ENCODE measurements at places on chromosomes 7 and 10.

GRCh38 chr10:105844241-105844640, 1203.2 kb downstream of the SORCS3 start:
- no peak for DNase-seq

- no peak for DNase-seq
Observed at GRCh38 chr10:3141351-3142005, 31.1 kb downstream of the PITRM1 start.

DNA sequence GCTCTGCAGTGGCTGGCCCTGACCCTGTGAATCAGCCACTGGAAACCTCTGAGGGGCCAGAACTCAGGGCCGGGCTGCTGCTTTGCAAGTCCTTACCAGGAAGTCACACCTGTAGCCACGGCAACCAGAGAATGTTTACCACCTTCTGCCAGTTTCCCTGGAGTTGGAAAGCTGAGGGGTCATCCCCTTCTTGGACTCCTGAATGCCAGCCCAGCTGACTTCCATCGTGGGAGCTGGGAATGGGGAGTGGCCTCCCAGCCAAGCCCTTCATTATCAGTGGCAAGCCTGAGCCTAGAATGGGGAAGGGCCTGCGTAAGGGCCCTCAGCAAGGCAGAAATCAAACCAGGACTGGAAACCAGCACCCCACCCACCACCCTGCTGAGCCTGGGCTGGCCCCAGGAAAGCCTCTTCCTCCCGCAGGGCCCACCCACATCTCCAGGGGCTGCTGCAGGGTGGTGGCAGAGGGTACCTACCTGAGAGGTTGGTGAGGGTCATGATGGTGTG, 6.5 kb upstream of the CRHR2 start:
- DNase-seq = no peak

GRCh38 chr7:38903057-38903456, 5.9 kb downstream of the VPS41 start:
- no peak for DNase-seq

DNA sequence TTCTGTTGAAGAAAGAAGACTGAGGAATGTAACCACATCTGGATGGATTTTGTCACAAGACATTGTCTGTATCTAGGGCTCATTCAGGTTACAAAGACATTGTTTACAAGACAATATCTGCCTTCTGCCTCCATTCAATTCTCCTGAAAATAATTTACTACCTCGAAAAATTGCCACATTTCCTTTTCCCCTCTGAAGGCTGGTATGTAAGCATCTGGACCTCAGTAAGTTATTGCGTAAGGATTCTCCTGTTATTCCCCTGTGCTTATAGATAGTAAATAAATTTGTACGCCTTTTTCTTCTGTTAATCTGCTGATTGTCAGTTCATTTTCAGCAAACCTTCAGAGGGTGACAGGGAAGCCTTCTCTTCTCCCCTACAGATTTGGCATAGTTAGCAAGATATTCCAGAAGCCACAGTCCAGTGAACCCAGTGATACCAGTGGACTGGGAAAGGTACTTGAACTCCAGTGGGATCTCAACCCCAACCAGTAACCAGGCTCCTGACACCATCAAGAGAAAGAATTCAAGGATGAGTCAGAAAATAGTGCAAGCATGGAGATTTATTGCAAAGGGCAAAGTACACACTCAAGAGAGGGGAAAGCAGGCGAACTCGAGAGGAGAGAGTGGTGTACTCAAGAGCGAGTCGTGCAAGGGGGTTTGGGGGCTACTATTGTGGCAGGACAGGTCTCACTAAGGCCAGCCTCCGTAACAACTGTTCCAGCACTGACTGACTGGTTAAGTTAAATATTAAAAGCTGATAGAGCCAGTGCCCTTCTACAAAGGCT, 706.9 kb upstream of the GHITM start:
- no peak for DNase-seq

DNA sequence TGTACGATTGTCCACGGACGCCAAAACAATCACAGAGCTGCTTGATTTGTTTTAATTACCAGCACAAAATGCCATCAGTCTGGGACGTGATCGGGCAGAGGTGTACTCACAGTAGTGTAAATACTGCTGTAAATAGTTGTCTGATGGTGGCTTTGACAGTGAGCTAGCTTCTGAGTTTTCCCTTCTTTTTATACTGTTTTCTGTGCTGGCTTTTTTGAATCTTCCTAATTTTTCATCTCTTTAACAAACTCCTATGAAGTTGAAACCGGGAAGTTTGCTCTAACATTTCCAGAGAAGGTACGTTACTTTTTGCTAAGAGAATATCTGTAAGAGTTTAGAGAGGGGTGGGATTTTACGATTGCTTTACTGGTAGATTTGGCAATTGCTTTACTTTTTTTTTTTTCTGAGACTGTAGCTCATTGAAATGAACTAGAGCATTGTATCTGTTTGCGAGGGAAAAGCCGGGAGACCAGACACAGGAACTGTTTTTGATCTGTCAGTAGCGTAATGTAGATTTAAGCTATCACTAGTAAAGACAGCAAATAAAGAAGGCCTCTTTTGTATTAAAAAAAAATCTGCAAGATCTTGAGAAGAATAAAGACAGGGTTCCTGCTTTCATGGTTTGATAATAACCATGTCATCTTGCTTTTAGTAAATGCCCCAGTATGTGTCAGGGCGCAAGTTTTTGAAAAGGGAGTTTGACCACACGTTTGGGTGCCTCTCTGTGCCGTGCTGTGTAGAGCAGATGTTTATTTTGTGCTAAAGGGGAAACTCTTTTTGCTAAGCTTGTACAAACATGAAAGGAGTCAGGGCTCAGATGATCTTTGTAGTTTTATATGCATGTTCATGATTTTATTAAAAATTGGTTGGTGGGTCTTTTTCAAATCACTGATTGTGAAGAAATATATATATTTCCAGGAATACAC, 712 bp downstream of the FOXP2 start:
- DNase-seq = no peak

DNA sequence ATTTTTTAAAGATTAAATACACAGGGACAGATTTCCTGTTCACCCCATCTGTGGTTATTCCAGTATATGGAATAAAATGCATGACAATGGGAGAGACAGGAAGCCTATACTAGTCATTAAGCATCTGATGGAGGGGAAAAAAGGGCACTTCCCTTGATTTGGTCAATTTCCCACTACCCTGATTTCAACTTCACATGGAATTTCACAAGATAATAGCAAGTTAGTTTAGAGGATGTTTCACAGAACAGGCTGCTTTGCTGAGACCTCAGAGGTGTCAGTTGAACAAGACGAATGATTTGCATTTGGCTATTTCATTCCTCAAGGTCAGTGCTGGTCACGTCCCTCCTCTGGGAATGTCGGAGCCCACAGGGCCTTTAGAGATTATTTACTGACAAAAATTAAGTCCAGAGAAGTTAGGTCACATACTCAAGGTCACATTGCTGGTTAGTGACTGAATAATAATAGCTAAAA, 4.7 kb upstream of the ITPRIP start:
- no peak for DNase-seq

DNA sequence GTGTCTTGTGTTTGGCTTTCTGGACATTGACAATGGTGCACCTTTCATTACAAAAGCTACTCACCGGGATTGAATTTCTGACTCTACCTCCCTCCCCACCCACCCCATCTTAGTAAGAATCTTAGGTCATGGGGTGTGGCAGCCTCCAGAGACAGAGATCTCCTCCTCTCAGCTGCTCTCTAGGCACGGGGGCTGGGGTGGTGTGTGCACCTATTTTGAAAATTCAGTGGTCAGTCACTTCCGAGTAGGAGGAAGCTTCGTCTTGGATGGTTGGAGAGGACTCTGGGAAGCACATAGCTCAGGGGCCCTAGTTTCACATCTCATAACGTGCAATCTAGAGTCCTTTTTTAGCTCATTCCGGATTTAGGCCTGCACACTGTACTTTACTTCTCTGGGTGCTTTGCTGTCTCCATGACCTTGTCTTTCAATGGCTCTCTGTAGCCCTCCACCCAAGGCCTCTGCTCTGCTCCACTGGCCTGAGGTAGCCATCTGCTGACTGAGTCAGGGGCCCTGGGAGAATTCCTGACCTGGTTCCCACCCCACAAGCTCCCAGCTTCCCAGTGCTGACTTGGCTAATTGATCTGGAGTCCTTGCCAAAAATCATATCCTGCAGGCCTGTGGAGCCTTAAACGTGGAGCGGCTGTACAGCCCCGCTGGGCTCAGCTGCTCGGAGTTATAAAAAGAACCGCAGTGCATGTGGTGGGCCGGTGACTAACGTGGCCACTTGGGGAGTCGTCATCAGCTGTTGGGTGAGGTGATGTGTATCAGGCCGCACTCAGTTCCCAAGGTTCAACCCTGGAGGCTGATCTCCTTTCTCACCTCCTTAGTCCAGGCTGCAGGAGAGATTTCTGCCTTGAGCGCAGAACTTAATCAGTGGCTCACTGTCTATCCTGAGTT, 19.3 kb upstream of the ADAMTS14 start:
- no peak for DNase-seq

DNA sequence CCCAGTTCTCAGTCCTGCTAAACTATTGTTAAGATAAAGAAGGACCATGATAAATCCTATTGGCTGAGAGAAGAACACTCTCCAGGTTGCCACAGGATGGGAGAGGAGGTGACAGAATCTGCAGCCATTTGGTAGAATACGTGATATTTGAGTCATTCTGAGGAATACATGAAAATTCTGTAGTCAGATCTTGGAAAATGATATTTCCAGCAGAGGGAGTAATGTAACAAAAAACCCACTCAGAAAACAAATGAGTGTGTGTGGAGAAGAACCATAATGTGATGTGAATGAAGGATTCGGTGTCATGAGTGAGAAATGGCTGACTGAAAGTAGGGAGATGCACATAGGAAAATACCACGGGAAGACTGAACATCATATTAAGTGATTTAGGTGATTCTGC, 128.5 kb upstream of the PFKP start:
- DNase-seq = no peak

- peak; percentile 81 for DNase-seq
Observed at GRCh38 chr7:37198906-37199485, 249.7 kb downstream of the ELMO1 start.

- no peak for DNase-seq
Observed at GRCh38 chr7:26469188-26469587, 177.5 kb downstream of the SNX10 start.

- DNase-seq = no peak
Observed at GRCh38 chr7:151503902-151504714, 15.6 kb downstream of the RHEB start.

DNA sequence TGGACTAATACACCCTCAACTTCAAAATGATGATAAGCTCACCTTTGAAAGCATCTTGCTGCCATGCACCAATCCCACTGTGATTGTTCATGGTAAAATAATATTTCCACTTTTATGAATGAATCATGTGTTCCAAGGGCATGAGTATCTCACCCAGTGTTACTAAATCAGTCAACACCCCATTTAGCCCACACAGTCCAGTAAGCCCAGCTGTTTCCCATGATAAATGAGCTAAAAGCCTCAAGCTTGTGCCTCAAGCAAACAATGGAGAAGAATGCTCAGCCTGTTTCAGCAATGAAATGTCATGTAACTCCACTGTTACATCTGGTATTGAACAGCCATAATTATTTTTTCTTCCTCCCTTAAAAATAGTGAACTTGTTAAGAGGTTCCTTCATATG, 442.5 kb downstream of the XPNPEP1 start:
- DNase-seq = no peak

- no peak for DNase-seq
Observed at GRCh38 chr10:47246406-47247147, 53.4 kb upstream of the GDF10 start.

GRCh38 chr7:117619681-117620080, 139.9 kb downstream of the CFTR start:
- DNase-seq = no peak

DNA sequence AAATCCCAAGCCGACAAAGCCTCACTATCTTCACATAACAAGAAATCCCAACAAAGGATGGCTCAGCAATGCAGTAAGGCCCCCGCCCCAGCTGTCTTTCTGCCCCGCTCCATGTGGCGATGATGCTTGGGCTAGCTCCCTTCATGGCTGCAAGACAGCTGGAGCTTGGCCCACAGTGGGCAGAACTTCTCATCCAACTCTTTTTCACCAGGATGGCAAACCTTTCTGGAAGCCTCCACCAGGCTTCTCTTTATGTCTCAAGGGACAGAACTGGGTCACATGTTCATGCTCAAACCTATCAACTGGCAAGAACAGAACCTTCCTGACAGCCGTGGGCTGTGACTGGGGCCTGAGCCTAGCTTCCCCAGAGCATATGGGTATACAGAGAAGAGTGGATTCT, 260.5 kb upstream of the MKLN1 start:
- DNase-seq = no peak

DNA sequence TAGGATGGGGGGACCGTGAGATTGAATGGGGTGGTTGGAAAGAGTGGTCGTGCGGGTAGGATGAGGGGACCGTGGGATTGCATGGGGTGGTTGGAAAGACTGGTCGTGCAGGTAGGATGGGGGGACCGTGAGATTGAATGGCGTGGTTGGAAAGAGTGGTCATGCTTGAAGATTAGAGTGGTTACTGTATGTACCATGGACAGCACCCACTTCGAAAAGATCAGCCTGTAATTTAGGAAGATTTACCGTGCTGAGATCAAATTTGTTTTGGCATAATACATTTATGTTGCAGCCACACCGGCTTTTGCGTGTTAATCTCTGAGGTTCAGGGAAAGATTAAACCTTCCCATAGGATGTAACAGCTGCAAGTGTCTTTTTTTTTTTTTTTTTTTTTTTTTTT, 495.2 kb upstream of the ADARB2 start:
- no peak for DNase-seq

DNA sequence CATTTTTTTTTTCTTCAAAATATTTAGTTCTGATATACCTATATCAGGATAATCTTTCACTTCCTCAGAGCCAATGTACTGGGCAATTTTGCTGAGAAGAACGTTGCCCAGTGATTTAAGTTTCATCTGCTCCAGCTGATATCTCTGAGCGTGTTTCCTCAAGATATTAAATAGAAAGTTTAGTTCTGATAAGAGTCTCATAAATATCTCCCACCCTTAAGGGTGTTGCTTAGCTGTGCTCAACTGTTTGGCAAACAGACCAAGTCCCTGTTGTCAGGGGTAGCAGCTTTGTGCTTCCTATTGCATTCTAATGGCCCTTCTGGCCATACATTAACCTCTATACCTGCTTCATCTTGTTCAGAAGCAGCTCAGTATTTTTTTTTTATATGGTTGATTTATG, 84.7 kb upstream of the GPR141 start:
- DNase-seq = no peak

DNA sequence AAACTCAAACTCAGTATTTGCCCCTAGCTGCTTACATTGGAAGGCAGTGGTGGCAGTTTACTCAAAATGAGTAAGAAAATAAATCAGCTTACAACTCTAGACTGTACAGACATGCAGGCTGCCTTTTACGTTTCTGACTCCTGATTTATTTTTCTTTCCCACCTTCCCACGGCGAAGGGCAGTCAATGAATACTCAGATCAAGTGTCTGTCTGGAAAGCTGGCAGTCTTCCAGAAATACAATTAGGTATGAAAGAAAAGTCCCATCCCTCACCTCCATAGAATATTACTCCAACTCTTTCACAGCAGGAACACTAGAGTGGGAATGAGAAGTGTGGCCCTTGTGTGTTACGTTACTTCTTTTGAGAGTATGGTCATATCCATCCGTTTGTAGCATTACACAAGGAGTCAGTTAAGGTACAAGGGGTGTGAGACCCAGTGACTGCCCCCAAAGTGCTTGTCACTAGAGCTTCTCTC, 1.3 kb upstream of the PAPSS2 start:
- no peak for DNase-seq

GRCh38 chr7:23117841-23118240, 12.3 kb downstream of the KLHL7 start:
- no peak for DNase-seq

- DNase-seq = no peak
Observed at GRCh38 chr7:140544388-140544826, 65.1 kb upstream of the MKRN1 start.

- DNase-seq = no peak
Observed at GRCh38 chr10:106498675-106499074, 665.8 kb downstream of the SORCS1 start.

GRCh38 chr7:1225441-1226185, 7.1 kb upstream of the UNCX start:
- DNase-seq = peak; percentile 40
